Renal cortex interstitium (tissue), 15 donors: ENCODE measurements at places on chromosomes 12 and 14.

DNA sequence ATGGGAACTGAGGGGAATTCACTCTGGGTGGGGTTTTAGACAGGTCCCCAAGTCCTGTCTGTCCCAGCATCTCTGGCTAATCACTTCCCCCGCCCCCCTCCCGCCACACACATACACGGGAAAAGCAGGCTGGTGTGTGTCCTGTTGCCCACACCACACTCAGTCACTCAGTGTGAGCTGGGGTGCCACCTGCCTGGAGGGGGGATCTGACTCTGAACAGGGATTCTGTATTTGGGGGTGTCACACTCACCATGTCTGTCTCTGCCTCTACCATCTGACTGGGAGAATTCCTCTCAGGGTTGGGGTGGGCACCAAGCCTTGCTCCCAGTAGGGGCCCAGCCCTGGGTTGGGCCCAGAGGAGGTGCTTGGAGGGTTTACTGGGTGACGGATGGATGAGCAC is 31.1 kb downstream of the SH2B3 start:
- no peak for DNase-seq

GRCh38 chr12:27162229-27162537 is 79.8 kb upstream of the C12orf71 start:
- no peak for DNase-seq

- no peak for DNase-seq
Measured at GRCh38 chr12:63013302-63013701, 78.4 kb upstream of the PPM1H start.

- DNase-seq = peak; percentile 53
Measured at GRCh38 chr12:93766796-93767523, 89.8 kb downstream of the CRADD start.

DNA sequence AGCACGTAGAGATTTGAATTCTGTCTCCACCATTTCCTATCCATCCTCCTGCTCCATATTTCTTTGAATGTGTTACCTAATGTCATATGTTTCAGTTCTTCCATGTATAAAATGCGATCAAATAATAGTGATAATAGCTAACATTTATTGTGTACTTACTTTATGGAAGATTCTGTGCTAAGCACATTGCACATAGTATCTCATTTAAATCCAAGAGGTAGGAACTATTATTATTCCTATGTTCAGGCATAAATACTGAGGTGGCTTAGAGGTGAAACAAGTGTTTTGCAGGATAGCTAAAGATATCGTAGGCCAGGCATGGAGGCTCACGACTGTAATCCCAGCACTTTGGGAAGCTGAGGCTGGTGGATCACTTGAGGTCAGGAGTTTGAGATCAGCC is 17.5 kb upstream of the AICDA start:
- DNase-seq = no peak

DNA sequence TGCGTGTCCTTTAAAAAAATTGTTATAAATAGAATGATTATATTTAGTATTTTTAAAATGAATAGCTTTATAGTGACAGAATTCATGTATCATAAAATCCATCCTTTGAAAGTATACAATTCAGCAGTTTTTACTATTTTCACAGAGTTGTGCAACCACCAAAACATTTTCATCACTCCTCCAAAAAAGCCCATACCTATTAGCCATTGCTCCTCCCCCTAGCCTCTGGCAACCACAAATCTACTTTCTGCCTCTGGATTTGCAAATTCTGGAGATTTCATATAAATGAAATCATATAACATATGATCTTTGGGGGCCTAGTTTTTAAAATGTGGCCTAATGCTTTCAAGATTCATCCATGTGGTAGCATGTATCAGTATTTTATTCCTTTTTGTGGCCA is 117.9 kb upstream of the MED13L start:
- no peak for DNase-seq

DNA sequence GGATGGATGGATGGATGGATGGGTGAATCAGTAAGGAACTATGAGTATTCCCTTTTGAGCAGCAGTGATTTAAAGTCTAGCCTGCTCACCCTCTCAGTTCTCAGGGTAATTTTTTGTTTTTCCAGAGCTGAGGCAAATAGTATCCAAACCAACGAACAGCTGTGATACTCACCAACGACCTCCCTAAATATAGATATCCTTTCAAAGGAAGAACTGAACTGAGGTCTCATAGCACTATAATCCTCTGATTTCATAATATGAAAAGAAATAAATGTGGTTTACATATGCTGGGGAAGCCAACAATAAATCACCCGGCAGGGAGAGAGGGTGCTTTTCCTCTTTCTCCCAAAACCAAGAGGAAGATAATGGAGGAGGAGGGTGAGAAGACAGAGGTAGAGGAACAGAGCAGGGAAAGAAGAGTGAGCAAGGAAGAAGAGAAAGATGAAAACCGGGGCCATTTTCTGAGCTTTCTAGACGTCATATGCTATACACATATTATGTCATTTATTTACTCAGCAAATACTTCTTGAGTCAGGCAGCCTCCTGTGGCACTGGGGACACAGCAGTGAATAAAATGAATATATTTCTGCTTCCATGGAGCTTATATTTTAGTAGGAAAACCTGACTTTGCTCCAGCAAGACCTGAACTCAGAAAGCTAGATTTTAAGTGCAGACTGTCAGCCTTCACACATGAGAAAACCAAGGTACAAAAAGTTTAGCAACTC is 710.7 kb upstream of the TBX3 start:
- DNase-seq = no peak

GRCh38 chr14:59905188-59905587 is 14.8 kb upstream of the LRRC9 start:
- DNase-seq = no peak

- no peak for DNase-seq
Measured at GRCh38 chr14:75435473-75435872, 7.7 kb downstream of the JDP2 start.

DNA sequence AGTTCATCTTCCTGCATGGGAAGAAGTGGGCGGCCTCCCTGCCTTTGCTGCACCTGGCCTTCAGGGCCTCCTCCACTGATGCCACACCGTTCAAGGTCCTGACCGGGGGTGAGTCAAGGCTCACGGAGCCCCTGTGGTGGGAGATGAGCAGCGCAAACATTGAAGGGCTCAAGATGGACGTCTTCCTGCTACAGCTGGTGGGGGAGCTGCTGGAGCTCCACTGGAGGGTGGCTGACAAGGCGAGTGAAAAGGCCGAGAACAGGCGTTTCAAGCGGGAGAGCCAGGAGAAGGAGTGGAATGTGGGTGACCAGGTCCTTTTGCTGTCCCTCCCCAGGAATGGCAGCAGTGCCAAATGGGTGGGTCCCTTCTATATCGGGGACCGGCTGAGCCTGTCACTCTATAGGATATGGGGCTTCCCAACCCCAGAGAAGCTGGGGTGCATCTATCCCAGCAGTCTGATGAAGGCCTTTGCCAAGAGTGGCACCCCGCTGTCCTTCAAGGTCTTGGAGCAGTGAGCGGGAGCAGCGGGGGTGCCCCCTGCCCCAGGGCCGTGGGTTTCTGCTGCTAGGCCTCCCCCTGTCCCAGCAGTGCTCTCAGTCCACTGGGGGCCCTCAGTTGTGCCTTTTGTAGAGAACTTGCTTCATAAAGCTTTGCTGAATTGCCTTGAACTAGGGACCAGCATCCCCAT is 12.4 kb downstream of the CBLN3 start:
- DNase-seq = no peak

DNA sequence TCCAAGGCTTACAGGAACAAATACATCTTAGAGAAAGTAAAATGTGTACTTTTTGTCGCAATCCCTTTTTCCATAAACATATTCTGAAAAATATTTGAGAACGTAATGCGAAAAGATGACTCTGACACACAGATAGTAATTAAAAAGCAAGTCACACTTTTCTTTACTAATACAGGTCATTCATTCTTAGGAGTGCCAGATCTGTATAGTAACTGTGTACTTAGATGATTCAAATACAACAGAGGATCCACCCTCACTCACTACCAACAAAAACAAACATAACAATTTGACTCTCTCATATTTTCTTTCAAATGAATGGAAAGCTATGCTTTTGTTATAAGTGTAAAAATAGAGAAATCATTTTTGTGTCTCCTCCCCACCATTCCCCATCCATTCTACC is 795.4 kb downstream of the SLC6A15 start:
- no peak for DNase-seq

DNA sequence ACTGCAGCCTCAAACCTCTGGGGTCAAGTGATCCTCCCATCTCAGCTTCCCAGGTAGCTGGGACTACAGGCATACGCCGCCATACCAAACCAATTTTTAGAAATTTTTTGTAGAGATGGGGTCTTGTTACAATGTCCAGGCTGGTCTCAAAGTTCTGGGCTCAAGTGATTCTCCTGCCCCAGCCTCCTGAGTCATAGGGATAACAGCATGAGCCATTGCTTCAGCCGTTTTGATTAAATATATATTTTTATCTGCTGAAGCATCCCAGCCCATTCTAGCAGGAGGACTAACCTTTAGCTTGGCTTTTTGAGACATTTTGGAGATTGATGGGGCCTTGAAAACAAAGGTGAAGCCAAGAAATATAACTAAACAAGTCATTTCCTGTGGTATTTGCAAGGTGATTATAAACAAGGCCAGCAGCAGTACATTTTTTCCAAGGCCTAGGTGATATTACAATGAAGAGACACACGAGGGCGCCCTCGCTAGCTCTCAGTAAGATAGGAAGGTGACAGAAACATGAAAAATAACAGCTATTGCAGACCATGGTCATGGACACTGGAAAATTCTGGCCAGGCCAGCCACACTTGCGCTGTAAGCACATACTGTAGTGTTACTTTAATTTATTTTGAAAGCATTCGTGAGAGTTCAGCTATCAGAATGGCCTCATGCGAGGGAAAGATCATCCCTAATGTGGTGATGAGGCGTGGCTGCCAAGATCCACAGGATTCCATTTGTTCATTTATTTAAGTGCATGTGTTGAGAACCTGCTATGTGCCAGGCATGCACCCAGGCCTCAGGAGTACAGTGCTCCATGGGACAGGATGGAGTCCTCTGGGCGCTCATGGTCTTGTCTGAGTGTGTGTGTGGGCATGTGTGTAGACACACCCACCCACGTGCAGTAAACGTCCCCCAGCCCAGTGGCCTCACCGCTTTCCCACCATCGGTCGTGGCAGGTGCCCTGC is 63.5 kb downstream of the DGLUCY start:
- DNase-seq = peak; percentile 41

DNA sequence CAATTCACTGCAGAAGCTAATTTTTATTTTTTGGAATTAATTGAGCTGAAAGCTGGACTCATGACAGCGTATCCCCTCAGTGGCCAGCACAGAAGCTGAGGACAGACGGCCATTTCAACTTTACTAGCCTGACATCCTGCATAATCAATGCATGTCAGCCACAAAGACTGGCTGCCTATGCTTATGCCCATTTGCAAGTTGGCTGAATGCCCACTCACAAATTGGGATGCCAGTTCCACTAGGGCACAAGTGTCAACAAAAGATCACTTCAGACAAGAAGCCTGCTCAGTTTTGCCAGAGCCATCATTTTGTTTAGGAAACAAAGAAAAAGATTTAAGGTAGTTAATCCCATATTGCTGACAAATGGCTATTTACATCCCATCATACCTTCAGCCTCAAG is 417.6 kb downstream of the NOVA1 start:
- no peak for DNase-seq

GRCh38 chr12:15756822-15757221 is 32.4 kb downstream of the EPS8 start:
- no peak for DNase-seq

- no peak for DNase-seq
Measured at GRCh38 chr12:110721570-110721969, 21.1 kb downstream of the PPP1CC start.

DNA sequence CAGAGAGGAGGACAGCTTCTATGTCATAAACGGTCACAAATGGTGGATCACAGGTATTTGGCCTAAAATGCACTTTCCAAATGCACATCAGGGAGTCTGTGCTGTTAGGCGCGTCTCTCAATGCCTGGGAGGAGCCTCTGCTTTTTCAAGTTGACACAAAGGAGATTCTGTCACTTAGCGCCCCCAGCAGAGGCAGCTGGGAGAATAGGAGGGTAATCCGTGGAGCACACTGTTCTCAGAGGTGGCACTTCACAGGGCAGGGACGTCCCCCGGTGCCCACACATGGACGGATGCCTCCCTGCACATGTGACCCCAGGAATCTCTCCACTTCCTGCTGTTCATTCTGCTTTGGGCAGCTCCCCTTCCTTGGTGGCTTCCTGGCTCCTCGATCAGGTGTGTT is 19.4 kb upstream of the ALDH2 start:
- DNase-seq = no peak

GRCh38 chr12:62194616-62195015 is 65.6 kb upstream of the USP15 start:
- no peak for DNase-seq

DNA sequence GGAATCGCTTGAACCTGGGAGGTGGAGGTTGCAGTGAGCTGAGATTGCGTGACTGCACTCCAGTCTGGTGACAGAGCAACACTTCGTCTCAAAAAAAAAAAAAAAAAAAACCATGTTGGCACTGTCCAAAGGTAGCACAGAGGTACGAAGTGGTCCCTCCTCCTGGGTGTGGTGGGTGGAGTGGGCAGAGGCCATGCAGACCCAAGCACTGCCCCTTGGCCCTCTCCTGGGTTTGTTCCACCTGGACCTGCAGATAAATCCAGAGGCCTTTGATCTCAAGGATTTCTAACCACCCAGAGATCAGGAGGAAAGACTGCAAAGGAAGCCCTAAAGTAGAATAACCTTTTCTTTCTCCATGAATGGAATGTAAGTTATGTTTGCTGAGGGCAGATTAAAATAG is 8.7 kb upstream of the GALNT6 start:
- DNase-seq = no peak

GRCh38 chr12:64813723-64814122 is 10.7 kb upstream of the TBC1D30 start:
- DNase-seq = no peak
